ENCODE measurements at places on chromosomes 6 and 20. TPM values are rescaled to one million over a fixed set of nuclear protein-coding genes. Genes with fewer than 3 reads are reported as not detected.

Gene PSORS1C2
- 0.04 TPM for polyA plus RNA-seq

Gene TUBB1
- 0.52 TPM for polyA plus RNA-seq

Gene PLCB4
- polyA plus RNA-seq, result 14.6 TPM

Gene WFDC2
- 2.8 TPM for polyA plus RNA-seq

Gene ELOVL4
- 3.3 TPM for polyA plus RNA-seq

- DNase-seq, result no peak
Measured at GRCh38 chr20:25289886-25290597, 42.2 kb downstream of the PYGB start.

DNA sequence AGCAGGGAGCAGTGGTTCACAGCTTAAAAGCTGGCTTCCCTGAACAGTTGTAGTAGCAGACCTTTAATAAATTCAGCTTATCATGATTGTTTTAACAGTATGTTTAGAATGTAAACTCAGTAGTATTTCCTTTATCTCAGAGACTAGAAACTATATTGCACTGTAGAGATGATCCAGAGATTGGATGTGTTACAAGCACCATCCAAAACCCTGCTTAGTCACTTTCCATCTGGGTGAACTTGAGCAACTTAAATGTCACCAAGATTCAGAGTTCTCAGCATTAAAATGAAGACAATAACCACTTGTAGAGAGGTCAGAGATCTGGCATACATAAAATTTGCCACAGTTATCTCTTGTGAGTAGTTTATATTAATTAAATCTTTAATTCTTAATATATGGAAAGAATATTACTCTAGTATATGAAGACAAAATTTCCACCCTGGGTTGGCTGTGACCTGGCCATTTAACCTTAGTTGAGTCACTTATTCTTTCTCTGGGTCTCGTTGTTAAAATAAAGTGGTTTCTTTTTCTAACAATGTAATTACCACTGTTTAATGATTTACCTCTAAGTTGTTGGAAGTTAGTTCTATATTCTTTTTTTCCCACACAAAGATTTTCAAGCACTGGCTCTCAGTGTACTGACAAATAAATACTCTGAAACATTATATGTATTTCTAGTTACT is 239.2 kb upstream of the FKBP1C start:
- DNase-seq, result no peak

DNA sequence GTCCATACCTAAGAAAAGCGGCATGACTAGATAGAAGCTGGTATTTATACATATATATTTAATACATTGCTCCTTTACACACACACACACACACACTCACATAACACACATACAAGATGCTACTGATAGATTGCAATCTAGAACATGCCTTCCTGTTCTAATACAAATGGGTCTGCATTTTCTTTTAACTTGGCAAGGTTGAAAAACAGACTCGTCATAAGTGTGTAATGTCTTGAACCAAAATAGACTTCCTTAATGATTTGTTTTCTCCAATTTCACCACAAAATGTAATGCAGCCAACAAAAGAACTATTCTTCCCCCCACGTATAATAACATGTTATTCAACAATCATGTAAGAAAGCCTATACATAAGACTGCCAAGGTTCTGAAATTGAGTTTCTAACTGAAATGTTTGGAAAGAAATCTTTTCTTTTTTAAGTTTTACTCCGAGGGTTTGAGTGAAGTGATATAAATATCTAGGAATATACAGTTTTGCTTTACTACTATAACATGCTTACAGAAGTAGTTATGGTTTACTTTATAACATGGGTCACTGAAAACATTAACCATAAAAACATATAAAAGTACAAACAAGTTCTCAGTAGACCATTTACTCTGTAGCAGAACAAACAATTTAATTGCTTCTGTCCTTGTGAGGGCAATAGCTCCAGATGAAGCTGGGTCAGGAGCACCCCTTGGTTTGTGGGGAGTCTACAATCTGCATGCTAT is 207.5 kb downstream of the FOXC1 start:
- DNase-seq, result no peak

DNA sequence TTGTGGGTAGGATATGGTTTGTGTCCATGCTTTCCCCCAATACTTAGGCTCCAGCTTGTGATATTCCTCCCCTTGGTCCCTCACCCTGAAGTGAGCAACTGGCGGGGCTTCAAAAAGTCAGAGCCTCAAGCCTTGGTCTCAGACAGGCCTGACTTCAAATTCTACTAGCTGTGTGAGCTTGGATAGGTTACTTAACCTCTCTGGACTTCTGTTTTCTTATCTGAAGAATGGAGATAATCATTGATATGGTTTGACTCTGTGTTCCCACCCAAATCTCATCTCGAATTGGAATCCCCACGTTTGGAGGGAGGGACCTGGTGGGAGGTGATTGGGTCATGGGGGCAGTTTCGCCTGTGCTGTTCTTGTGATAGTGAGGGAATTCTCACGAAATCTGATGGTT is 94.9 kb upstream of the CD83 start:
- DNase-seq, result no peak

DNA sequence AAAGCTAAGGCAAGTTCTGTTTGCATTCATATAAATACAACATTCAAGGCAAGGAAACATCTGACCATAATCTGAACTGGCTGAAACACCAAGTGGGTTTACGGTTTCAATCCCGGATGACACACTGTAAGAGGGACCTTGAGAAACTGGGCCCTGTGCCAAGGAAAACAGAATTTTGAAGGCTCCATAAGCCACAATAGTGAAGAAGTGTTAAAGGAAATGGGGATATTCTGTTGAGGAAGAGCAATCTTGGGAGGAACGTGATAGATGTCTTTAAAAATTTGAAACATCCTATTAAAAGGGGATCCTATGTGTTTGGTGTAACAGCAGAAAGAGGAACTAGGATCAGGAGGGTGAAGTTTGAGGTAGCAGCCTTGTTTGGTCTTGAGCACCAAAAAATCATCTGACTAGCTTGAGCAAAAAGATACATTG is 82.4 kb upstream of the TAB2 start:
- no peak for DNase-seq

DNA sequence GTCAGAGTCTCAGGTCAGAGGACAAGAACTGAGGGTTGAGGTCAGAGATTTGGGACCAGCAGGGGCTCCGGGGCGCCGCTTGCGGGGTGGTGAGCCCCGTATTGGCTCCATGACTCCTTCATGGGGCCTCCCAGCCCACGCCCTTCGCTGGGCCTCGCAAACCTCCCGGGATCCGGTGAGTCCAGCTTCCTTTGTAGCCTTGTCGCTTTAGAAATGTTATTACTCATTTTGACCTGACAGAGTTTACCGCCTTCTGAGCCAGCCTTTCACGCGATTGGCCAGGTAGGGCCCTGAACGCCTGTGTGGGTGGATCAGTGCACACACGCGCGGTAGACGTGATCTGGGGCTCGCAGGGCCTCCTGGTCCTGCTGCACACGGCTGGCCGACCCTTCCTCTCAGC is 181.1 kb downstream of the ERMARD start:
- DNase-seq, result no peak

GRCh38 chr6:52551483-52552277 is 25.2 kb downstream of the TRAM2 start:
- peak; percentile 58 for DNase-seq

GRCh38 chr6:119110601-119111548 is 32.4 kb upstream of the FAM184A start:
- peak; percentile 35 for DNase-seq

DNA sequence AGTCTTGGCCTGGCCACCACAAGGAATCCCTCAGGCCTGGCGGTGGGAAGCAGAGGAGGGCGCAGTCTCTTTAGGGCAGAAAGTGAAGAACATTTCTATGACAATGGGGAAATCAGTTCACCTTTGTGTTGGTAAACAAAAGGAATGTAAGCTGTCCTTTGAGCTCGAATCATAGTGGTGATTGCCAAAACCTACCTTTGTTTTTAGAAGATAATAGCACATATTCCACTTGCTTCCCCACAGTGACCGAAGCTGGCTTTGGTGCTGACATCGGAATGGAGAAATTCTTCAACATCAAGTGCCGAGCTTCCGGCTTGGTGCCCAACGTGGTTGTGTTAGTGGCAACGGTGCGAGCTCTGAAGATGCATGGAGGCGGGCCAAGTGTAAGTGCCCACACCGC is 144.1 kb downstream of the MTHFD1L start:
- no peak for DNase-seq

DNA sequence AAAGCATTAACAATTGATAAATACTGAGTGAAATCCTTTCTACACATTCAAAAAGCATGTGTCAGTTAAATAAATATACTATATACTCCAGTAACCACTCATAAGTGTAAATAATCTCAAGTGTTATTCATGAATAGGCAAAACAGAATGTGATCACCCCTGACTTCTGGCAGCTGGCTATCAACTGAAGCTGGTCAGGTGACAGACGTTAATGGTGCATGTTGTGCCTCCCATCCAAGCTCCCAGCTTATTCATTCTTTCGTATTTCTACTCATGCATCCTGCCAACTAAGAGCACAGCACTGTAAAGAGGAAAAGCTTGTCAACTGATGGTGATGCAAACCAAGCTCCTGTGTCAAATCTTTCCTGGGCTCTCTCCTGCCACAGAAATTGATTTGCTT is 7.7 kb downstream of the PSMB1 start:
- no peak for DNase-seq

DNA sequence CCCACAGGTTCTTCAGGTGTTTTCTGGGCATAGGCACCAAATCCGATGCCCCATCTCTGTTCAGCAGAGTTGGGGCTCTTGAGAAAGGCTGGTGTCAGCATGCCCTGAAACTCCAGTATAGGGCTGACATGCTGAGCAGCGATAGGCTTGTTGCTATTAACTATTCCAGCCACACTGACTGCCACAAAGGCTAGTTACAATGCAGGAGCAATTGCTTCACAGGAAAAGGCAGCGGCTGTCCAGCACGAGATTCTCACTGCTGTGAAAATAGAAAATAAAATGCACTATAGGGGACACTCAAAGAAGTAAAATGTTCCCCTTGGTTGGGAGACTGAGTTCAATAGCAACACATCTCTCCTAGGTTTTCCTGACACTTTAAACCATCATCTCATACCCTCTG is 112.4 kb downstream of the BFSP1 start:
- DNase-seq, result no peak
